Brain (organoid and tissue), 16 donors: ENCODE measurements at places on chromosomes 6 and 20.

DNA sequence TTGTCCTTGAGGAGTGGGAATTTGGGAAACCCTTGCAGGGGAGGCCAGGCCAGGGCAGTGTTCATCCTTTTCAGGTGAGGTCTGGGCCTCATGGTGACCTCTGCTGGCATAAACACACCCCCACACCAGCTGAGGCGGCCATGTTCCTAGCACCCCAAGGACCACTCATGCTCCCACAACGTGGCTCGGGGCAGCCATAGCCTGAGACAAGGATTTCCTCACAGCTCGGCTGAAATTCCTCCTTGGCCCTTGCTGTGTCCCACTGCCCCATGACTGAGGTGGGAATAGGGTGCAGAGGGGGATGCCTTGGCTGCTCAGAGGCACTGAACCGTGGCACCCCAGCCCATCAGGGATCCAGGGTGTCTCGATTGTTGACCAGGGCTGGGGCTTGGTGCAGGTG, 27.3 kb upstream of the SPDEF start:
- DNase-seq, result no peak

DNA sequence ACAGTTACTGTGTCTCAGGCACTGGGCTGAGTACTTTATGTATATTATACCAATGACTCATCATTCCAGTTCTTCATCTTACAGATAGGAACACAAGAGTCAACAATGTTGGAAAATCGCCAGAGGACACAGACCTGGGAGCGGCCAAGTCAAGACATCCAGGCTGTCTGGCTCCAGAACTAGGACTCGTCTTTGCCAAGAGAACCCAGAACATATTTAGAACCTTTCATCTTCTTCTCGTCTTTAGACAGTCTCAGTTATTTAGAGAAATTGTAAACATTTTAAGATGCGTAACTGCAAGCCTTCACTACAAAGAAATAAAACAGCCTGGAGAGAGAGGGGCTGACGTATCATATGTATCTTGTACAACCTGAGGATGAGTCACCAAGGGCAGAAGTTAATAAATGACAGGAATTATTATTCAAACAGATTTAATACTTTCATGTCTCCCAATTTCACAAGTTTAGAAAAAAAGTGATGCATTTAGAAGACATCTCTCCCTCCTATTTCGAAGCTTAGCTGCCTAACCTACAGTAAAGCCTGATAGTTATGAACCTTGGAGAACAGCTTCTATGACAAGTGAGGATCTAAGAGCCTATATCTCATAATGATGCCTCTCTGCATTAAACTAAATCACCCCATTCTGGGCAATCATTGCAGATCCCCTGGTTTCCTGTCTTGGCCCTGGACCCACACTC, 43.4 kb downstream of the SLC22A3 start:
- no peak for DNase-seq

DNA sequence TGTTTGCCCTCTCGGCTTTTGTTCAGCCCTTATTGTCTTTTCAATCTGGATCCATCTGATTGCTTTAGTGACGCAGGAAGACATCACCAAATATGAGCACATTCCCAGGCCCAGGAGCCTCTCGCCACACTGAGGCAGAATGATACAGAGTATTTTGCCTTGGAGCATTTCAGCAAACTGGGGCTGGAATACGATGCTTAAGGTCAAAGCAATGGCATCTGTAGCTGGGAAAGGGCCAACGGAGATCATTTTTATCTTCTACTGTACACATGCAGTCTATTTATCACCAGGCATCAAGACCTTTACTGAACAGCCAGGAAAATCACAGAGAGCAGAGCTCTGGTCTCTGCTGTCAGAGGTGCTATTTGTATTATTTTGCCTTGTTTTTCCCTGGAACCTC, 655.3 kb downstream of the RNF144B start:
- no peak for DNase-seq

DNA sequence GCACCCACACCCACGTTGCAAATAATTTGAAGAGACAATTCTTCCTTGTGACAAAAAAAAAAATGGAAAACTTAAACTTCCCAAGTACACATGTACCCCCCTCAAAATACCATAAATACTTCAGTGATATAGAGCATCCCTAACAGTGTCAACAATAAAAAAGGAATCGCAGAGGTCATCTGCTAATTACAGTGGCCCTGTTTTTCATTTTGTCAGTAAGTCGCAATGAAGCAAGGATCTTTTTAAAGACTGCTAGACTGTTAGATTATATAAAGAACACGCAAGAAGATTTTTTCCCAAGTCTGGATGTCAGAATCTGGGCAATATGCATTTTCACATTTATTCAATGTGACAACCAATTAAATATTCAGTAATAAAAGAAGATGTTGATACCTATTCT, 93.9 kb downstream of the EPB41L2 start:
- no peak for DNase-seq

DNA sequence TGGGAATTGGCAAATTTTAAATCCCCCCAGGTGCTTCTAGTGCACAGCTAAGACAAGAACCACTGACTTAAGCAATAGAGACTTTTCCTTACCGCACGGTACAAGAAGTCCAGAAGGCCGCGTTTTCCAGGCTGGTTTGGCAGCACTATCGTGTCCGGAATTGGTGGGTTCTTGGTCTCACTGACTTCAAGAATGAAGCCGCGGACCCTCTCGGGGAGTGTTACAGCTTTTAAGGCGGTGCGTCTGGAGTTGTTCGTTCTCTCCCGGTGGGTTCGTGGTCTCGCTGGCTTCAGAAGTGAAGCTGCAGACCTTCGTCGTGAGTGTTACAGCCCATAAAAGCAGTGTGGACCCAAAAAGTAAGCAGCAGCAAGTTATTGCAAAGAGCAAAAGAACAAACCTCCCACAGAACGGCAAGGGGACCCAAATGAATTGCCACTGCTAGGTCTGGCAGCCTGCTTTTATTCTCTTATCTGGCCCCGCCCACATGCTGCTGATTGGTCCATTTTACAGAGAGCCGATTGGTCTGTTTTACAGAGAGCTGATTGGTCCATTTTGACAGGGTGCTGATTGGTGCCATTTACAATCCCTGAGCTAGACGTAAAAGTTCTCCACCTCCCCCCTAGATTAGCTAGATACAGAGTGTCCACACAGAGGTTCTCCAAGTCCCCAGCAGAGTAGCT, 264.5 kb downstream of the PREX1 start:
- DNase-seq, result no peak

DNA sequence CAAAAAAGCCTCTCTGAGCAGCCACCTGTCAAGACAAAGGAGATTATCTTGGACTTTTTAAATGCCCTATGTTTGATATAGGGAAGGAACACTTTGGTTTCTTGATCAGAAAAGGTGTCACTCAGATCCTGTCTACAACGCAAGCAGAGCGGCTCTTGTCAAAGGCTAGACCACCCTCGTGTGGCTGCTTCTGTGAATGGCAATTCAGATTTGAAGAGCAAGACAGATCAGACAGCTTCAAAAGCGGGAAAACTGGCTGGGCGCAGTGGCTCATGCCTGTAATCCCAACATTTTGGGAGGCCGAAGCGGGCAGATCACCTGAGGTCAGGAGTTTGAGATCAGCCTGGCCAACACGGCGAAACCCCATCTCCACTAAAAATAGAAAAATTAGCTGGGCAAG, 10.1 kb upstream of the NXT1 start:
- DNase-seq, result peak; percentile 89

DNA sequence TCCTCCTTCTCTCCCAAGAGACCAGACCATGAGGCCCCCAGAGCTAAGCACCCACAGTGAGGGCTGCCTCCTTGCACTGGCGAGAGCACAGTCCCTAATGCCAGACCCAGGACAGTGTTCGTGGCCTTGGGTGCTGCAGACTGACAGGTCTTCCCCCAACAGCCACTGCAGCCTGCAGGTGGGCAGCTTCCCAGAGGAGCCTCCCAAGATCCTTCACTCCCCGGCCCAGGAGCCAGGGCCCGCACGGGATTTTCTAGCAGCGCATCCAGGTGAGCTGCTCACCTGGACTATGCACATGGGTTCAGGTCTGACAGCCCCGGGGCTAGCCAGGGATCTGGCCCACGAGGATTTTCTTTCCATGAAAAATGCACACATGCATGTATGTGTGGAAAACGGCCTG, 41.7 kb downstream of the SUMO4 start:
- DNase-seq, result no peak

DNA sequence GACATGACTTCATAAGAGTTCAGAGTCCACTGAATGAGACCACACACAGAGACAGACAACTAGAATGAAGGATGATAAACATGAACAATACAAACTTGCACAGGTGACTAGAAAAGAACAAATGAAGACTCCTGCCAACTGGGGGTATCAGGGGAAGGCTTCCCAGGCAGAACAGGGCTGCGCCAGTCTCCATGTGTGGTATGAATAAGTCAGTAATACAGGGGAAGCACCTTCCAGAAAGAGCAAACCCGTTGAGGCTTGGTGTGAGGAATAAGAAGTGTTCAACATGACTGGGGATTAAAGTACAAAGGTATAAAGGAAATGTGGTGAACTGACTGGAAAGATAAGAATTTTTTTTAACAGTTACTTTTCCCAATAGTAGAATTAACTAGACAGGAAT, 3.7 kb upstream of the SLC17A2 start:
- DNase-seq, result no peak
